CD4-positive, alpha-beta T cell treated with Interleukin-6 at 100 ng/mL for 8 hours (primary cell): ENCODE measurements at places on chromosomes 2 and 18.

DNA sequence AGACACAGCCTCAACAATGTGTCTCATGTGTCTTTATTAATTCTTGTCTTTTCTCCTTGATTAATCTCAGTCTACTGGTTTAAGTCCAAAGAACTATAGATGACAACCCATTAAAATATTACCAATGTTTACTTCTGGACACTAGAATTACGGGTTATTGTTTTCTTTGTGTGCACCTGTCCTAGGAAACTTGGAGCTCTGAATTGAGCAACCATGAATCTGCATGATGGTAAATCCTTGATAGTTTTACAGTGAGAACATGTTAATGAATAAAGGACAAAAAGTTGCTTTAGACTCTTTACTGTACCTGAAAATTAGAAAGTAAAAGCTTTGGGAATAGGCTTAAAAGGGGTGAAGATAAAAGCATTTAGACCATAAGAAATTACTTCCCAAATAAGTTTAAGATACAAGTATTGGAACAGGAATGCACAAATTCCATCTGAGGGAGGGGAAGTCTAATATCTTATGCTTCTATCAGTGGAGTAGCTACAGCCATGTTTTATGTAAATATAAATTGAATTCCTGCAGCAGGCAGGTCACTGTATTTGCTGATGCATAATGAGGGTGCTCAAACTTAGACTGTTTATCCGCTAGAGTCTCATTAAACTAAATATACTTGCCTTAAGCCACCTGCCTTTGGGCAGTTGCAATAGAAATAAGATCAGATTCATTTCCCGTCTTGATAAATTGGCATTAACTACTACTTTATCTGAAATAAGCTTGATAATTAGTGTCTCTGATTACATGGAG, 603.7 kb upstream of the GCFC2 start:
- no peak for DNase-seq

GRCh38 chr18:29925566-29925965, 1117.0 kb downstream of the DSC3 start:
- no peak for DNase-seq

DNA sequence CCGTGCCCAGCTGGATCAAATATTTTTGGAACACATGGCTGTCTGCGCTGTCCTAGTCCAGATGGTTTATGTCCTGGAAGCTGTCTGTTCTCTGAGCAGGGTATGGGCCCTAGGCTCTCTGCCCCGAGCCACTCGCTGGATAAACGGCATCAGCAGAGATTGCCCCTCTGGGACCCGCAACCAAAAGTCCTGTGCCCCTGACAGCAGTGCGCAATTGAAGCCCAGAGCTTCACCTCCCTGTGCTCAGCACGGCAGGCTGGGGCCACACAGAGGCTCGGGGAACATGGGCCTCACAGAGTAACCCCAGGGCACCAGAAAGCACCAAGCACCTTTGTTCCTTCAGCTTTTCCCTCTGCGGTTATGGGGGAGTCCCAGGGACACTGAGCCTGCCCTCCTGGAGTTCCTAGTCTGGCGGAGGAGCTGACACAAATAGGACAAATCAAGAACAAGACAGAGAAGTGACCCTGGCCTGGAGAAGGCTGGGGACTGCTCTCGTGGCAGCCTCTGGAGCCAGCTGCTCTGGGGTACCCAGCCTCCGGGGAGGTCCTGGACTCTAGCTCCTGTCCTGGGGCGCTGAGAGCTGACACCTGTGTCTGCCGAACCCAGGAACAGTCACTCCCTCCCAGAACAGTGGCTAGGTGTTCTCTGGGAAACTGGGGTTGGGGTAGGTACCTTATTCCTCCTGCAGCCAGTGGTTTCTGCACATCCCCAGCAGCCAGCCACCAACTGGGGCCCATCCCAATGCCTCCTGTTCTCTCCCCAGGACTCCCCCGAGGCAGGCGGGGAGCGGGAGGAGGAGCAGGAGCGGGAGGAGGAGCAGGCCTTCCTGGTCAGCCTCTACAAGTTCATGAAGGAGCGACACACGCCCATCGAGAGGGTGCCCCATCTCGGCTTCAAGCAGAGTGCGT, 12.3 kb downstream of the ARID5A start:
- no peak for DNase-seq

DNA sequence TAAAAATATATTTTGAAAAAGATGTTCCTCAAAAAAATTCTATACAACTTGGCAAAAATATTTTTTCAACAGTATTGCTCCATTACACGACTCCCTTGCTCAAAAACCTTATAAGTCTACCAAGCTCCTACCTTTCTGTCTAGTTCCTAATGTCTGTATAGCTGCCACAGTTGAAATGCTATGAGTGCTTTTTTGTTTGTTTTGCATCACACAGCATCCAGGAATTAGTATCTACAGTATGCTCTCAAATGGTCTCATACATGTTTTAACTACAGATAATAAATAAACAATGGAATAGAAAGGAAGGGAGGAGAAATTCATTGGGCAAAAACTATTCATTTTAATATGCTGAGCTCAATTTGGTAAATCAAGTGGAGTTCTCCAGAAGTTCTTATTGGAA, 17.3 kb downstream of the ACADL start:
- DNase-seq: no peak

GRCh38 chr2:112910219-112910618, 746 bp upstream of the IL37 start:
- DNase-seq: no peak

DNA sequence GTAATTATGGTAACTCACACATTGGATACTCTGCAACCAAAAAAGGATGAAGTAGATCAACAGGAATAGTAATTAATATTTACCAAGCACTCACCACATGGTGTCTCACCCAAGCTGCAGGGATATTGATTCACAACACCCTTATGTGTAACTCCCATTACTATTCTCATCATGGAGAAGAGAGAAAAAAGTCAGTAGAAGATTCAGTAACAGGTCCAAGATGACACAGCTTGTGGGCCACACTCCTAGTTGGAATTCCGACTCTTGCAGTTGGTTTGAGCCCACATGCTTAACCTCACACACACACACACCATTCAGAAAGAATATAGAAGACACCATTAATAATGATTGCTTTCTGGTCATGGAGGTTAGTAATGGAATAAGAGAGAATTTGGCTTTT, 1.7 kb upstream of the MLPH start:
- DNase-seq: no peak

GRCh38 chr2:231602859-231603467, 10.3 kb downstream of the TEX44 start:
- DNase-seq: no peak

DNA sequence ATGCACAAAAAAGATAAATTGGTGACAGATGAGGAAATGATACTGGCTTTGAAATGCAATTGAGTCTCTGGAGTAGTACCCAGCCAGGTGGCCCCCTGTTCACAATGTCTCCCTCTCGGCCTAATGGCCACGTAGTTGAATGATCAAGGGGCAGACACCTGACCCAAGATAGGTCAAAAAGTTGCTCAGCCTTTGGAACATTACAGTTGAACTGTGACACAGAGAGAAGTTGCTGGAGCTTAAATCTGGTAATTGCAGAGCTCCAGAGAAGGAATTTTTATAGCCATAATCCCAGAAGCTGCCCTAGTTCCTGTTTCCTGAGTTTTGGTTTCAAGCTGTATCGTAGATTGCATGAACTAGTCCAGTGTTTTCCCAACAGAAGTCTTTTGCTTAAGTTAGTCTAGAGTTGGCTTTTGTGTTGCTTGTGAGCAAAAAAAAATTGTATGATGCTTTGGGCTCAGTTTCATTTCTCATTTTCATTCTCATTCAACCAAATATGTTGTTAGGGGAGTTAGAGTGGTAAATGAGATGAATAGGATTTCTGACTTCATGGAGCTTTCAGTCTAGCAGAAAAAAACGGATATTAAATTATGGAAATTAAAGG, 117.9 kb downstream of the CSRNP3 start:
- no peak for DNase-seq

- DNase-seq: peak; percentile 27
Measured at GRCh38 chr2:215931256-215931903, 82.0 kb downstream of the MREG start.

DNA sequence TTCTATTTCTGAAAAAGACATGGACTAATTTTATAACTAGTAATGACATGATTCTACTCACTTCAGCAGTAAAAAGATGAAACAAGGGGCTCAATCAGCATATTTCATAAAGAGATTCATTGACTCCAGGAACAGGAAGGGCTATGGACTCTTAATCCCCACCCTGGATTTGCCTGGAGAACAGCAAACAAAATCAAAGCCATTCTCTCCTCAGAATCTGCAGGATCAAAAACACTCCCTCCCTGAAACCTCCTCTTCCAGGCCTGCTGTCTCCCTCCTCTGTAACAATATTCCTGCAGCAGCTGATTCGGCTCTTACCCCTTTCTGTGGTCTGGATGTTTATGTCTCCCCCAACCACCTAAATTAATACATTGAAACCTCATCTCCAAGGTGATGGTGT, 57.0 kb downstream of the ZC3H8 start:
- no peak for DNase-seq
